ENCODE measurements at places on chromosomes 16 and 17.

GRCh38 chr17:64390044-64390443 is 616 bp downstream of the PECAM1 start:
- no peak for DNase-seq

DNA sequence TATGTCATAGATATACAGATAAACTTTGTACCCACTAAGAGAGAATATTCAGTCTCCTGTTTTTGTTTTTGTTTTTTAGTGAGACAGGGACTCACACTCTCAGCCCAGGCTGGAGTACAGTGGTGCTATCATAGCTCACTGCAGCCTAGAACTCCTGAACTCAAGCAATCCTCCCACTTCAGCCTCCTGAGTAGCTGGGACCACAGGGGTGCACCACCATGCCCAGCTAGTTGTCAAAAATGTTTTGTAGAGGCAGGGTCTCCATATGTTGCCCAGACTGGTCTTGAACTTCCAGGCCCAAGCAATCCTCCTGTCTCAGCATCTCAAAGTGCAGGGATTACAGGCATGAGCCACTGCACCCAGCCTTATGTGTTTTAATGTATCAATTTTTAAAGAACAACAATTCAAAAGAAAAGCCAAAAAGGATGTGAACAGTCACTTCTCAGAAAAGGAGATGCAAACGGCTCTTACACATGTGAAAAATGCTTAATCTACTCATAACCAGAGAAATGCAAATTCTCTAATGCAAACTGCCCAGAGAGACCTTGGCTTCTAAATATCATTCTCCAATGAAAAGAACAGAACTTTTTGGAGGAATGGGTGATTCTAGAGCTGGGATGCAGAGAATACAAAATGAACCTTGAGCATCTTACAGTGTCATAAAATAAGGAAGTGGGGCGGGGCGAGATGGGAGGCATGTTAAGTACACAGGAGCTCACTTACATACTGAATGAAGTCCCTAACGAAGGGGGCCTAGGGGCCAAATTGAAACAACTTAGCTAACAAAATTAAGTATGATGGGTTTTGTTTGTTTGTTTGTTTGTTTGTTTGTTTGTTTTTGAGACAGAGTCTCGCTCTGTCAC is 7.3 kb upstream of the CMTM3 start:
- DNase-seq, result no peak

DNA sequence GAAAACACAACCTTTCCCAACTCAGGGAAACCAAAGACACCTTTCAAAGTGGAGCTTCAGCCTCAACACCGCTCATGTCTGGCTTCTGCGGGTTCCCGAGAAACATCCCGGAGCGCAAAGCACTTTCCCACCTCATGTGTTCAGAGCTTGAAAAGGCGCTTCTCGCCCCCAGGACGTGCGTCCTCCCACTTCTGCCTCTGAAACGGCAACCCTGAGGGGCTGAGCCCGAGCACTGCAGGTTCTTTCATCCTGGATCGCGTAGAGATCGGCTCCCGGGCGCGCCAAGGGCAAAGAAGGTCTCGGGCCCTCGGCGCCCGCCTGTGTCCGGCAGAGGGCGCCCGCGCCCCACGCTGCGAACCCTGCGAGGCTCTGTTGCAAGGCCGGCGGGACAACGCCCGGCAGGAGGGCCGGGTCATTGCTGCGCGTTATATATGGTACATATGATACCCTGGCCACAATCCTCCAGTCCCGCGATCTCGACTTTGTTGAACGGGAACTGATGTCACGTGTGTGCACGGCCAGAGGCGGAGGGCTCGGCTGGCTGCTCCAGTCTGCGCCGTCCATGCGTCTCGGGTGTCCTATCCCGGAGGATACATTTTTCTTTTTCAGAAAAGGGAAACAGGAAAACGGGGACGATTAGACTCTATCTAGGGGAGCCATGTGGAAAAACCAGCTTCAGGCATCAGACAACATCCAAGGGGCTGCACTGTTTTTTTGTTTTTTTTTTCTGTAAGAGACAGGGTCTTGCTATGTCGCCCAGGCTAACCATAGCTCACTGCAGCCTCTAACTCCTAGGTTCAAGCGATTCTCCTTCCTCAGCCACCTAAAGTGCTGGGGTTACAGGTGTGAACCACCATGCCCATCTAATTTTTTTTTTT is 19.1 kb downstream of the COQ7 start:
- peak; percentile 75 for DNase-seq

GRCh38 chr17:57354673-57355072 is 98.3 kb downstream of the MSI2 start:
- no peak for DNase-seq

DNA sequence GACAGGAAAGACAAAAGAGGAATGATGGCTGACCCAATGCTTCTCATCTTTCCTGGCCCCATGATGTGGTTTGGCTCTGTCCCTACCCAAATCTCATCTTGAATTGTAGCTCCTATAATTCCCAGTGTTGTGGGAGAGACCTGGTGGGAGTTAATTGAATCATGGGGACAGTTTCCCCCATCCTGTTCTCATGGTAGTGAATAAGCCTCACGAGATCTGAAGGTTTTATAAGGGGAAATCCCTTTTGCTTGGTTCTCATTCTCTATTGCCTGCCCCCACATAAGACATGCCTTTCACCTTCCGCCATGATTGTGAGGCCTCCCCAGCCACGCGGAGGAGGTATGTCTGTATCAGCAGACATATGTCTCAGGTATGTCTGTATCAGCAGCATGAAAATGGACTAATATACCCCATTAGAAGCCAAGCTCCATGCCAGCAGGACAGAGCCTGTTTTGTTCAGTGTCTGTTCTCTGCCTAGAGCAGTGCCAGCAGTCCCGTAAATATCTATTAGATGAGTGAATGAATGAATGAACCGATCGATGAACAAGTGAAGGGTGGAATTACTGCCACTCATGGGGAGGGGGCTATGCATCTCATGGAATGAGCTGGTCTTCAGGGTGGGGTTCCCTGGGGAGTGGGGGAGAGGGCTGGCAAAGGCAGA is 304.4 kb downstream of the SOX9 start:
- no peak for DNase-seq

All from CD4-positive, alpha-beta T cell treated with Interleukin-17A for 1 hour (primary cell).